Heart left ventricle (tissue), 16 donors: ENCODE measurements at places on chromosomes 12 and 14. TPM values are rescaled to one million over a fixed set of nuclear protein-coding genes. Genes with fewer than 3 reads are reported as not detected.

- DNase-seq = no peak
Observed at GRCh38 chr14:95153866-95154265, 3.5 kb downstream of the DICER1 start.

GRCh38 chr14:64937821-64938193, 4.7 kb downstream of the GPX2 start:
- no peak for DNase-seq

- DNase-seq = no peak
Observed at GRCh38 chr14:23227566-23227965, 10.2 kb upstream of the RNF212B start.

GRCh38 chr14:32938719-32939253, at the start of gene NPAS3:
NPAS3 (plus strand) TSS chr14:32938879.
- peak; percentile 15 for DNase-seq

GRCh38 chr14:21023817-21024584, 860 bp downstream of the NDRG2 start:
- DNase-seq = no peak

- DNase-seq = no peak
Observed at GRCh38 chr12:15304296-15304695, 18.0 kb upstream of the PTPRO start.

DNA sequence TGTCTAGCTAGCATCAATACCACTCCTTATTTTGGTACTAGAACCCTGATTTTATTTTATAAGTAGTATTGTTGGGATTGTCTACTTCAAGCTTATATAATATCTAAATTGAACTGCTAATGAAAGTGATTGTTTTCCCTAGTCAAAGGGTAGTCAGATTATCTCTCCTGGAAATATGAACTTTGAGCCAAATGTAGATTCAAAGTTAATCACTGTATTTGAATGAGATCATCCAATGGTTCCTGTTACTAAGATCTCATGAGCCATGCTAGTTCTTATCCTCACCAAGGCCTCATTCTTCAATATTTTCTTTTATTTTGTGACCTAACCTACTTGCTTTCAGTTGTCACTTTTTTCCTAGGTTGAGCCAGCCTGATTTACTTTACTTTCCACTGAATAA, 276.7 kb downstream of the RASSF9 start:
- no peak for DNase-seq

DNA sequence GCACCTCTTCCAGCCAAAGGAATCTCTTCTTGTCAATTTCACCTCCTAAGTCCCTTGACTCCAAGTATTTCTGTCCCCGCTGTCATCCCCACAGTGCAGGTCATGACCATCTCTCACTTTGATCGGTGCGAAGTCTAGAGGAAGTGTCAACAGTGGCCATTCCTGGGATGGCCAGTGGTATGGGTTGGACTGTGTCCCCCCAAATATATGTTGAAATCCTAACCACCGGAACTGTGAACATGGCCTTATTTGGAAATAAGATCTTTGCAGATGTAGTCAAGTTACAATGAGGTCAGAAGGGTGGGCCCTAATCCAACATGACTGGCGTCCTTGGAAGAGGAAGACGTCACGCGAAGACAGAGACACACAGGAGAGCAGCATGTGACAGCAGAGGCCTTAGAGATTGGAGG, 155.9 kb upstream of the PRMT8 start:
- no peak for DNase-seq

MORN3 gene
- total RNA-seq = 0.27 TPM

HCAR2 gene
- total RNA-seq = not detected

SLC25A21 gene
- total RNA-seq = 0.23 TPM

TTC7B gene
- total RNA-seq = 74.5 TPM

TMEM52B gene
- not detected for total RNA-seq
